ENCODE measurements at places on chromosomes 2 and 18.

GRCh38 chr2:150051004-150051403 is 436.5 kb downstream of the RND3 start:
- no peak for DNase-seq

DNA sequence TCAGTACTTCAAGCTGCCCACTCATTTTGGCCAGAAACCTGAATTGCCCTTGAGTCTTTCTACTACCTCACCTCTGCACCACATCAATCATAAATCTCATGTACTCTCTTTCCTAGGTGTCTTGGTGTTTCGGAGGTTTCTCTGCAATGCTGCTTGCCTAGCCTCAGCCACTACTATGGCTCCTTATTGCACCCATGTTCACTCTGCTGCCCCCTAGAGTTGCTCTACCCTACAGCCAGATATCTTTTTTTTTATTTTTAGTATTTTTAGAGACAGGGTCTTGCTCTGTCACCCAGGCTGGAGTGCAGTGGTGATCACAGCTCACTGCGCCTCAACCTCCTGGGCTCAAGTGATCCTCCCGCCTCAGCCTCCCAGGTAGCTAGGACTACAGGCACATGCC is 413.0 kb downstream of the PTPRM start:
- no peak for DNase-seq

- no peak for DNase-seq
Observed at GRCh38 chr2:170498619-170499018, 216.5 kb upstream of the SP5 start.

GRCh38 chr2:97979904-97980303 is 15.8 kb downstream of the TMEM131 start:
- no peak for DNase-seq

GRCh38 chr2:76415821-76416220 is 705.1 kb upstream of the GCFC2 start:
- DNase-seq = no peak

GRCh38 chr2:40372283-40372985 is 79.5 kb downstream of the SLC8A1 start:
- no peak for DNase-seq

DNA sequence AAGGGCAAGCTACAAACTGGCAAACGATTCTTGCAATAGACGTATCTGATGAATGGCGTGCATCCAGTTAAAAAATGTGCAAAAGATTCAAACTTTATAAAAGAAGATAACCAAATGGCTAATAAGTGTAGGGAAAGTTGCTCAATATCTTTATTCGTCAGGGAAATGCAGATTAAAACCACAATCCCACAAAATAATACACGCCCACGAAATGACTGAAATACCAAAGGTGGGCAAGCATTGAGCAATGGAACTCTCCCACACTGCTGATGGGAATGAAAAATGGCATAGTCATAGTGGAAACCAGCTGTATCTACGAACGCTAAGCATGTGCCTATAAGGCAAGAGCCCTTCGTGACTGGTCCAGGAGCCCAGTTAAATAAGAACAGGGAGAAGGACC is 168.6 kb upstream of the SIX2 start:
- DNase-seq = no peak

Data from SIG-M5 (cell line).